ENCODE measurements at places on chromosomes 3 and 15.

GRCh38 chr15:33059184-33059583 is 135.3 kb downstream of the FMN1 start:
- DNase-seq = no peak

- no peak for DNase-seq
Observed at GRCh38 chr3:32880225-32880624, 62.4 kb downstream of the TRIM71 start.

GRCh38 chr3:60650171-60650570 is 601.1 kb downstream of the FHIT start:
- no peak for DNase-seq

GRCh38 chr3:16326724-16327349 is 61.8 kb downstream of the OXNAD1 start:
- DNase-seq = no peak

- DNase-seq = no peak
Observed at GRCh38 chr15:85620690-85621049, 174.1 kb downstream of the KLHL25 start.

- peak; percentile 40 for DNase-seq
Observed at GRCh38 chr15:71443538-71443937, 328.3 kb downstream of the THSD4 start.

DNA sequence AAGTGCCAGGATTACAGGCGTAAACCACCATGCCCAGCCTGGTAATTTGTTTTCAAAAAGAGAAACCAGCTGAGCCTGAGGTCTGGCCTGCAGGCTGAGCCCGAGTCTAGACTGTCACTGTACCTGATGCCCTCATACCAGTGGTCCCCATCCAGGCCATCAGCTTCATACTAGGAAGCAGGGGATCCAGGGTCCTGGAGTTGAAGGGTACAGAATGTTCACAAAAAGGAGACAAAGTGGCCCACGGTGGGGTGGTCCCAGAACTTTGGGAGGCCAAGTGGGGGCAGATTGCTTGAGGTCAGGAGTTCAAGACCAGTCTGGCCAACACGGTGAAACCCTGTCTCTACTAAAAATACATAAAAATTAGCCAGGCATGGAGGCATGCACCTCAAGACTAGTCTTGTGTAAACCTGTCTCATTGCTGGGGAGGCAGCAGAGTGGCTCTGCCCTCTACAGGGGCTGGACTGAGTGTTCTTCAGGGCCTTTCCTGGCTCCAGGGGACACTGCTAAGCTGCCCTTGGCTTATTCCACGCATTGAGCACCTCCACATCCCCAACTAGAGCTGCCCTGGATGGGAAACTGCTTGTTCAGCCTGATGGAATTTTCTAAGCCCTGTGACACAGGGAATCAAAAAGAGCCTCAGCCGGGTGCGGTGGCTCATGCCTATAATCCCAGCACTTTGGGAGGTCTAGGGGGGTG is 7.9 kb upstream of the HHATL start:
- DNase-seq = no peak

DNA sequence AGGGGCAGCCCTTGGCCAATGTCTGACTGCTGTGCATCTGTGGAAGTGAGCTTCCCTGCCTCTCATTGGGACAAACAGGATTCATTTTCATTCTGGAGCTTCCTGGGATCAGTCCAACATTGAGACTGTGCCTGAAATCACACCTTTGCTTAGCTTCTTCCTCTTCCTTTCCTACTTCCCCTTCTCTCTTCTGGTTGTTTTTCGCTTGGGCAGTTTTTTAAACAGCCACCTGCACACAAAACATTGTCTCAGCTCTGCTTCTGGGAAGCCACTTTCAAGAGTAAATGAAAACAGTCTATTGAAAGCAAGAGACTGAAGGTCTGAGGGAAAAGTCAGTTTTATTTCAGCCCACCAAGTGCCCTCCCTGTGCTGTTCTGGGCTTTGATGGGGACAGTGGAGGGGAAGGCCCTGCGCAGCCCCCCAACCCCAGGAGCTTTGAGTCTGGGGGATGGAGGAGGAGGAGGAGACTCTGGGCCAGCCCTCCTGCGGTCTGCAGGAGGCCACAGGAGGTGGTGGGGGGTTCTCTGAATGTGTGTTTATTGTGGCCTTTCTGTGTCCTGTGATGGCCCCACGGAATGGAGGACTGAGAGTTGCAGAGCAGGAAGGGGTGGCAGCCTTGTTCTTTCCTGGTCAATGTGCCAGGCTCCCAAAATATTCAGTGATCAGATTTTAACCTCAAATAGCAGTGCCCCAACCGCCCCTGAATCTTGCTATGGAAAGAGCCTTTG is 7.8 kb upstream of the ISLR2 start:
- no peak for DNase-seq

Measured in stimulated activated CD4-positive, alpha-beta T cell treated with anti-CD3 and anti-CD28 coated beads, Interleukin-4, amount 100 ng/mL, for 1 hour (primary cell).